ENCODE measurements at places on chromosomes 2 and 18.

DNA sequence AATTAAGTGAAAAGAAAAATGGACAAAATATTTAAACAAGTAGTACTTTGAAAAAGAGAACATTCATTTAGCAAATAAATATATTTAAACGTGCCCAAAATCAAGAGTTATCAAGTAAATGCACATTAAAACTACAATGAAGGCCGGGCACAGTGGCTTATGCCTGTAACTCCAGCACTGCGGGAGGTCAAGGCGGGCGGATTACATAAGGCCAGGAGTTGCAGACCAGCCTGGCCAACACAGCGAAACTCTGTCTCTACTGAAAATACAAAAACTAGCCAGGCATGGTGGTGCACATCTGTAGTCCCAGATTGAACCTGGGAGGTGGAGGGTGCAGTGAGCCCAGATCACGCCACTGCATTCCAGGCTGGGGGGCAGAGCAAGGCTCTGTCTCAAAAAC, 9.8 kb downstream of the STAM2 start:
- no peak for DNase-seq

GRCh38 chr2:11681722-11682589, 12.0 kb upstream of the NTSR2 start:
- peak; percentile 49 for DNase-seq

DNA sequence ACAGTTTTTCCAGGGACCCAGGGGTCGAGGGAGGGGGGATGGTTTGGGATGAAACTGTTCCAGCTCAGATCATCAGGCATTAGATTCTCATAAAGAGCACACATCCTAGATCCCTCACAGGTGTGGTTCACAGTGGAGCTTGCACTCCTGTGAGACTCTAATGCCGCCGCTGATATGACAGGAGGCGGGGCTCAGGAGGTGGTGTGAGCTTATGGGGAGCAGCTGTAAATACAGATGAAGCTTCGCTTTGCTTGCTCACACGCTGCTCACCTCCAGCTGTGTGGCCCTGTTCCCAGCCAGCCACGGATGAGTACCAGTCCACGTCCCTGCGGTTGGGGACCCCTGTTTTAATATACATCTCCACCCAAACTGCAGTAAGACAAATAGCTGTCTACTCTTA, 204.2 kb downstream of the AGAP1 start:
- no peak for DNase-seq

GRCh38 chr18:22813648-22814328, 119.3 kb upstream of the RBBP8 start:
- DNase-seq = peak; percentile 50

GRCh38 chr2:9703701-9704221, 73.0 kb upstream of the YWHAQ start:
- DNase-seq = peak; percentile 27

DNA sequence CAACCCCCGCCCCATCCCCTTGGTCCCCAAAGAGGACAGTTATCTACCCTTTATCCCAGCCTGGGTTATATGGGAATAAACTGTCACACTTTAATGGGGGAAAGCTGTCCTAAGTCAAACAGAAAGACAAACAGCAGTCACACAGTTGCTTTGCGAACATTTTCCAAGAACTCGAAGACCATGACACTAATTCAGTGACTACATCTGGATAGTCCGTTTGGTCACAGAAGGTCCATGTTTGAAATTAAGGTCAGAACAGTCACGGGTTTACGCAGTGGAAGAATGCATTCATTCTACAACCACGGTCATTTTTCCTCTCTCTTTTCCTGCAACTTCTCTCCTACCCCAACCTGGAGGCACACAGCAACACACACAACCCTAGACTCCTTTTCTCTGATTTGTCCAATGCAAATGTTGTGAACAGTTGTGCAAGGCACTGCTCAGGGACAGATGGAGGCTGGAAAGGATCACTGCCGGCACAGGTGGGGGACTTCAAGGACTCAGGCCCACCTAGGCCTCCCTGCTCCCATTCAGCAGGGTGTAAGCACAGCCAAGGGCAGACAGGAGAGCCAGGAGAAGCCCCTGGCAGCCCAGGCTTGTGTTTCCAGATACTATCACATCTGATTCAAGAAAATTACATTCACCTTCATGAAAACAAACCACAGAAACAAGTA, 39.9 kb downstream of the ZNF516 start:
- DNase-seq = no peak

- DNase-seq = no peak
Measured at GRCh38 chr2:20992201-20992711, 51.6 kb downstream of the APOB start.

Measured in GM12865 (cell line).